ENCODE measurements at places on chromosomes 16 and 17.

DNA sequence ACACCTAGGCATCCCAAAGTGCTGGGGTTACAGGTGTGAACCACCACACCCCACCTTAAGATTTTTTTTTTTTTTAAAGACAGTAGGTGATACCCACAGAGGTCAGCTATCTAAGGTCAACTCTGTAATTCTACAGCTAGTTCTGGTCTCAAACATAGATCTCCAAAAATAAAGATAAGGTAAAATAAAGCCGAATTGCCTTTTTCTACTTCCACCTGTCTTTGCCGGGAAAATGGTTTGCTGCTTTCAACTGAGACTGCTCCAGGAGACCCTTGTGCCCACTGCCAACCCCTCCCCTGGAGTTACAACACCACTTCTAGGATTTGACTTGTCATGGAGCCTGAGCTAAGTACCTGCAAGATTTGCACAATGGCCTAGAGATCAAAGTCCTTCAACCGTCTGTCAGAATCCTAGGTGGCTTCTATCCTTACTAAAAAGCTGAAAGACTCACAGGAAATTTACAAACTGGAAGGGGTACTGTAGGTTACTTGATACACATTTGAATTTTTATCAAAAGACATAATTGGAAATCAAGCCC lies 4.7 kb upstream of the CNOT1 start:
- DNase-seq: no peak

DNA sequence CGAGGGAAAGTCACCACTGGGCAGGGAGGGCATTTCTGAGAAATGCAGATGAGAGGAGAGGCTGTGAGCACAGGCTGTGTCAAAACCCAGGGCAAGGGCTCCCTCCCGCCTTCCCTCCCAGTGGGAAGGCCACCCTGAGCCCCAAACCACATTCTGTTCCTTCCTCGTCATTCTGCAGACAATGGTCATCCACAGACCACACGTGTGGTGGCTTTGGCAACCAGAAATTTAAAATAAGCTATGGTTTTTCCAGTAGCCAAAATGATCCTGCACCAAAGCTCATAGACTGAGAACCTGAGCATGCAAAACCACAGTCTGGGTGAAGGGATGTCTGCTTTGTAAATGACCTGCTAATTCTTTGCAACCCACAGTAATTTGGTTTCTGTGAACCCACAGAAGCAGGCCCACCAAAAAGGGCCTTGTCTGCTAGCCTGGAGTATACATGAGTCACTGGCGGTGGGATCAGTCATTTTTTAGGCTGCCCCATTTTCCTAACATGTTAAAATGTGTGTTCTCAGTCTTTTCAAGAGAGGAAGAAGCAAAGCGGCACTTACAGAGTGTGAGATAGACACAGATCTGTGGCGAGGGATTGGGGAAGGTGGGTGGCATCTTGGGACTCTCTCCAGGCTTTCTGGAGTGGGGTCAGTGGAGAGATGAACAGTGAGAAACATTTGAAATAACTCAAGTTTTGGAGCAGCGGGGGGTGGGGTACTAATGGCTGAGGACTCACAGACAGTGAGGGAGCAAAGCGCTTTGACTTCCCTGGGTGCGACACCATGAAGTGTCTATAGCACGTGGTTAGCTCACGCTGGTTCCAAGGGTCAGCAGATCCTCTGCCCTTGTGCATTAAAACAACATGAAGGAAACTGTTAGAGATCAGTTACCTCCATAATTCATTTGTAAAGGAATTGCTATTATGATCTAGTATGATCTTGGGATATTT lies 20.5 kb downstream of the GRB7 start:
- peak; percentile 41 for DNase-seq

DNA sequence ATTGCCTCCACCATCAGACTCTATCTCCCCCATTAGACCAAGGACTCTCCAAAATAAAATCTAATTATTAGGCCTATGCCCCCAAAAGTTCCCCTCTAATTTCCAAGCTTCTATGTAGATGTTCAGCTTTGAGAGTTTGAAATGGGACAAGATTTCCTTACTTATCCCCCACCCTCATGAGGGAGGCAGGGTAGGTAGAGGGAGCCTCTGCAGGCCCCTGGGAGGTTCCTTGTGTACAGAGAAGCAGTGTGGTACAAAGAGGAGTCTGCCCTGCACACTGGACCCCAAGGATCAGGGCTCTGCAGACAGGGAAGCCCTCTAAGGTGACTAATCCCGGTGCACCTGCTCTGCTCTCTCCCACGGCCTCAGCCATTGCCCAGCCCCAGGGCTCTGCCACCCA lies 2.5 kb downstream of the KRT17 start:
- DNase-seq: no peak

- no peak for DNase-seq
Observed at GRCh38 chr16:11593581-11593980, 6.9 kb upstream of the LITAF start.

GRCh38 chr16:86762095-86762494 lies 183.7 kb downstream of the FOXL1 start:
- DNase-seq: no peak

DNA sequence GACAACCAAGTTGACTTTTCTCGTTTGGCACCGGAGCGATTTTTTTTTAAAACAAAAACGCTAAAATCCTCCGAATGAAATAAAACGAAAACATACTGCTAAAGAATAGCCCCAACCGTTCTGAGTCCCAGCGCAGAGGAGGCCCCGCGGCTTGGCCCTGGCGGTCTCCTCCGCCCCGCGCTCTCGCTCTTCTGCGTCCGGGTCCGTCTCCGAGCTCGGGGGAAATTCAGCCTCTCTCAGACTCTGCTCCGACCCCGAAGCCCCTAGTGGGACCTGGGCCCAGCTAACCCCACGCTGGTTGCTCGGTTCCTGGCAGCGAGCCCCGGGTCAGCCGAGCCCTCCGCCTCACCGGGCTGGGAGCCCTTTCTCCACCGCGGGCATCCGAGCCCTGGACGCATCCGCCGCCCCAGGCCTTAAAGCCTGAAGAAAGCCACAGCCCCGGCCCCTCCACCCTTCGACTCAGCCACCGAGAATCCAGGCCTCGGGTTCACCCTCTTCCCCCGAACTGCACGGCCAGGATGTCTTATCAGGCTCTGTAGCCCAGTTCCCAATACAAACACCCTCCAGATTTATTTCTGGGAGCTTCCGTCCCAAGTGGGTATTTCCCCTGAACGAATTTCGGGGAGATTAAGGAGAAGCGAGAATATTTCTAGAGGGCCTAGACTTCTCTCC lies 1.2 kb downstream of the TBX2 start:
- no peak for DNase-seq

DNA sequence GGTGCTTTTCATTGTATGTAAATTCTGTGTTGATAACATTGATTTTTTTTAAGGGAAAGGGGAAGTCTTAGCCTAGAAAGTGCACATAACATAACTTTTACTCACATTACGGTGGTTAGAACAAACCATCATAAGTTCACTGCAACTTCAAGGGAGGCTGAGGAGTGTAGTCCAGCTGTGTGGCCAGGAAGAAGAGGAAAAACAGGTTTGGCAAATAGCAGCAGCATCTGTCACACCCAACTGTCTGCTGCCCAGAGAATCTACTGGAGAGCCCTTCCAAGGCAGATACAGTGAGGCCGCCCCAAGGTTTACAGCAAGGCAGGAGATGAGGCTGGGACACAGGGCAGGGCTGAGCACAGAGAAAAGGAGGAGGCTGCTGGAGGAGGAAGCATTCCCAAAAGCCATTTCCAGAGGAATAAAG lies 60.6 kb downstream of the AIPL1 start:
- DNase-seq: no peak

GRCh38 chr17:11901931-11902330 lies 95.3 kb downstream of the ZNF18 start:
- DNase-seq: no peak

DNA sequence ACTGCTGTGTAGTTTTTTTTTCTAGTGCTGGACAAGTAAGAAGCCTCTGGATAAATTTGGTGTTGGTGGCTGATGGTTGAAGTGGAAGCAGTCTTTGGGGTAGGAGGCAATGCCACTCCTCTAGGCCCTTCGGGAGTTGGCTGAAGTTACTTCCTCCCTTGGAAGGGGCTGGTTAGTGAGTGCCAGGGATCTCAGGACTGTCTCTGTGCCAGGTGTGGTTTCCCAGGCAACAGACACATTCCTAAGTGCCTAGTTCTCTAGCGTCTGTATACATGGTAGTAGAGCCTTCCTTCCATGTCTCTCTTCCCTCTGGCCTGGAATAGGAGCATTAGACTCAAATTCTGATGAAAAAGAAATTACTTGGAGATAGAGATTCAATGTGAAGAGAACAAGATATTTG lies 15.3 kb downstream of the TMEM98 start:
- DNase-seq: no peak

GRCh38 chr16:31842864-31843263 lies 30.7 kb upstream of the ZNF267 start:
- no peak for DNase-seq

- DNase-seq: no peak
Observed at GRCh38 chr17:42518046-42518754, 17.8 kb upstream of the NAGLU start.

- DNase-seq: no peak
Observed at GRCh38 chr16:13471036-13471435, 448.9 kb upstream of the ERCC4 start.

DNA sequence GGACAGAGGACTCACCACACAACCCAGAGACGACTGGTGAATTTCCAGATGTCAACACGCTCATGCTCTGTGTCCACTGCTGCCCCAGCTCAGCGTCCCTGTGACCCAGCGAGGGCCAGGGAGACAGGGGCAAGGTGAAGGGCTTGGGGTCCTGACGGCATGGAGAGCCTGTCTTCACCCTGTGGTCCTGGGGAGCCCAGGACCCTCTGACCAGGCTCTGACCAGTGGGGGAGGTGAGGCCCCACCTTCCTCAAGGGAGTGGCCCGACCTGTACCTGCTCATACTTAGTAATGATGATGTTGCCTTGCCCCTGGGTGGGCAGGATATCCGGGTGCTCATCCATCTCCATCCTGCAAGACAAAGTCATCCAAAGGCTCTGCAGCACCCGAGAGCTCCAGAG lies 39.8 kb downstream of the TNFRSF13B start:
- DNase-seq: no peak

DNA sequence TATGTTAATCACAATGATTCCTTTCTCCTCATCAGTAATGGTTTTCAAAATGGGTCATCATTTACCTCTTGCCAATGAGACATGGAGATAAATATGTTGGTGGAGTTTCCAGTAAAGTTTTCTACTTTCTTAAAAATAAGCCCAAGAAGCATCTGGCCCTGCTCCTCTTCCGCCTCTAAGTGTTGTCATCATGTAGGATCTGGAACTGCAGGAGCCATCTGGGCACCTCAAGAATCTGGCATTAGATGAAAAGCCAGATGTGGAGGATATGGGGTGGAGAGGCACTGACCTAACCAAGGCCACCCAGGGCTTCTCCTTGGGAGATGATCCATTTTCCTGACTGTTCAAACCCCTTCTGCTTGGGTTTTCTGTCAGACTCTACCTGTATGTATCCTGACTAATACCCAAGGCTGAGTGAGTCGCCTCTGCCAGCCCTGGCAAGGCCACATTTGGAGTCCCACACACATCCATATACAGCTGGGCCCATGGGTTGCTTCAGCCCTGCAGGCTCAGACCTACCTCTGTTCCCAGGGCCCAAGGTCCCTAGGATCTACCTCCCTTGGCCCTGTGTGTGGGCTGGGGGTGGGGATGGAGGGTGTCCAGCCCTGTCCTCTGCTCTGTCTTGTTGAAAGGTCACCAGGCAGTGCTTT lies 24.6 kb downstream of the CCDC182 start:
- no peak for DNase-seq

GRCh38 chr16:70380248-70380918 lies 33.7 kb downstream of the DDX19A start:
- DNase-seq: peak; percentile 31

GRCh38 chr17:539066-539465 lies 175.6 kb downstream of the VPS53 start:
- no peak for DNase-seq

- no peak for DNase-seq
Observed at GRCh38 chr17:18862011-18862410, 4.1 kb downstream of the PRPSAP2 start.

DNA sequence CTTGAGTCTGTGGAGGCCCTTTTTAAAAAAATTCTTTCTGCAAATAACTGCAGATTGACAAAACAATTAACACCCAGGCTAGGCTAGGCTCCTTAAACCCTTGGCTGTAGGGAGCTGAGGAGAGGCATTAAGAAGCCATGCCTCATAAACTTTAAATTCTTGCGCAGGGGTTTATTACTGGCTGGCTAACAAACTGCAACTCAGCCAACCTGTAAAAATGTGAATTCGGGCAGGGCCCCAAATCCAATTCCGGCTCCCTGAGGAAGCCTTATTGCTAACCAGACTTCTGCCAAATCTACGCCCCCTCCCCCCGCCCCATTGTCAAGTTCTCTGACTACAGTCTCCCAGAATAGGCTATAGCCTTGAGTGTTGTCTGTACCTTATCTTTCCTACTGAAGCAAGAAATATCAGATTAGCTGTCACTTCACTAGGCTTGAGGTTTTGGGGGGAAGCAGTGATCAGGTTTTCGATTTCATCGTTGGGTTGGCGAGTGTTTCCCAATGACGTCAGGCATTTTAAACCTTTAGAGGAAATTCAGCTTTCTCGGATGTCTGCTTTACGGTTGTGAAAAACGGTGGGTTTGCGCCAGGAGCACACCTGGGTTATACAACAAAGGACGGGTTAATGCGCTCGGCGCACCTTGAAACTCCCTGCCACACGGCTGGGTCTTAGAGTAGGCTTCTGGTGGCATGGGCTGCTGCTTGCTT lies 2.0 kb downstream of the CDH3 start:
- DNase-seq: no peak

GRCh38 chr17:39104657-39105056 lies 46.8 kb downstream of the PLXDC1 start:
- DNase-seq: no peak

DNA sequence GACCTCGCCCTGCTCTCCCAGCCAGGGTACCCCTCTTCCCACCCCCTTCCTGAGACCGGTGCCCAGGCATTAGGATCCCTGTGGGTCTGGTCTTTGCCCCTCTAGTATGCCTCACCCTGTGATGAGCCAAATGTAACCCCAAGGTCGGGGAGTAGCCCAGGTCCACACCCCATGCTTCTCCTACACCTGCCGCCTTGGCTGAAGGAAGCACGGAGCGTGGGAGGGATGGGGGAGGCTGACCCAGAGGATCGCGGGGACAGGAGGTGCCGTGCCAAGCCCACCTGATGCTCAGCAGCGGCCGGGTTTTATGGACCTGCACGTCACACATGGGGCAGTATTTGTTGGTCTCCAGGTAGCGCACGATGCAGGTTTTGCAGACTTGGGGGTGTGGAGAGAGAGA lies 8.8 kb downstream of the PCGF2 start:
- no peak for DNase-seq

Measured in effector CD4-positive, alpha-beta T cell (primary cell).